ENCODE measurements at places on chromosomes 16 and 17. TPM values are rescaled to one million over a fixed set of nuclear protein-coding genes. Genes with fewer than 3 reads are reported as not detected.

CRYBA1 gene
- not detected for total RNA-seq

TPSG1 gene
- total RNA-seq = not detected

SRCIN1 gene
- 1.5 TPM for total RNA-seq

SLC16A11 gene
- not detected for total RNA-seq

- H3K36me3 ChIP-seq = no peaks in the 10 kb centered on the region
- peak; percentile 73 for DNase-seq
- peaks cover 21% of the 10 kb centered on the region for H3K4me1 ChIP-seq
- H3K27me3 ChIP-seq = peaks cover 22% of the 10 kb centered on the region
These were observed 3.8 kb upstream of the C1QL1 start for GRCh38 chr17:44971776-44972483.

DNA sequence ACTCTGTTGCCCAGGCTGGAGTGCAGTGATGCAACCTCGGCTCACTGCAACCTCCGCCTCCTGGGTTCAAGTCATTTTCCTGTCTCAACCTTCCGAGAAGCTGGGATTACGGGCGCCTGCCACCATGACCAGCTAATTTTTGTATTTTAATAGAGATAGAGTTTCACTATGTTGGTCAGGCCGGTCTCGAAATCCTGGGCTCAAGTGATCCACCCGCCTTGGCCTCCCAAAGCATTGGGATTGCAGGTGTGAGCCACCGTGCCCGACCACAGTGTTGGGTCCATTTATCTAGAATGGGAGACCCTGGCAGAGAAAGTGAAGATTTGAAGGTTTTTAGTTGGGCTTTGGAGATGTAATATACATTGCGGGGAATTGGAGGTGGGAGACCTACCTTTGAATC is 70.1 kb downstream of the SNX29 start:
- H3K4me1 ChIP-seq = no peaks in the 10 kb centered on the region
- no peak overlapping the region for H3K27ac ChIP-seq
- no peak overlapping the region for H3K4me3 ChIP-seq

GRCh38 chr17:299546-299945 is 53.1 kb downstream of the RPH3AL start:
- peaks cover 20% of the 10 kb centered on the region for H3K27me3 ChIP-seq
- H3K36me3 ChIP-seq = no peaks in the 10 kb centered on the region
- no peak overlapping the region for H3K27ac ChIP-seq
- no peaks in the 10 kb centered on the region for H3K4me1 ChIP-seq
- no peak overlapping the region for H3K4me3 ChIP-seq
- DNase-seq = no peak

DNA sequence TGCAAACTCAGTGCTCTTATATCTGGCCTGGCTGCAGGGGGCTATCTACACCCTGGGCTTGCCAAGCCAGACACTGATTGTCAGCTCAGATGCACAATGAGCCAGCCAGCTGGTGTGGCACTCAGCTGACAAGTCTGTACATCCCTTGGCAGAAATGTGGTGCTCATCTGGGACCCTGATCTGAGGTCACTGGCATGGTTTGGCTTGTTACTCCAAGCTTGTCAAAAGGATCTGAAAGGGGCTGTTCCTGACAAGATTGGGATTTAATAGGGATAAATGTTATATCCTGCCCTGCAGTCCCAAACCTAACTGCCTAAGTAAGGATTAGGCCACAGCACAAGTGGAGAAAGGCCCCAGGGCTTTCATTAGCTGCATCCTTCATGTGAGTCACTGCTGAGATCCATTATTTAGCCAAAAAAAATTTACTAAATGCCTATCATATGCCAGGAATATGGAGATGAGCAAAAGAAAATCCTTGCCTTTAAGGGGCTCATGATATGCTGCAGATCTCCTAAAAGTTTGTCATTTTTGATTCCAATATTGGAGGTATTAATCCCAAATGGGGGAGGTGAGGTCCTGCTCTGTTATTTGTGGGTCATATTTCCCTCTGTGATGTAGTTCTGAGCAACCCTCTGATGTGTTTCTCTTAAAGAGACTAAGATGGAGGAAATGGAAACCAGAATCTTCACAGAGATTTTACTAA is 6.3 kb downstream of the SLC6A2 start:
- no peak overlapping the region for H3K4me3 ChIP-seq
- no peaks in the 10 kb centered on the region for H3K36me3 ChIP-seq
- DNase-seq = no peak
- H3K4me1 ChIP-seq = no peaks in the 10 kb centered on the region

- no peaks in the 10 kb centered on the region for H3K4me1 ChIP-seq
- H3K27me3 ChIP-seq = no peaks in the 10 kb centered on the region
- no peak overlapping the region for H3K27ac ChIP-seq
These were observed 15.3 kb upstream of the CNOT1 start for GRCh38 chr16:58644765-58645487.

- no peak overlapping the region for H3K4me3 ChIP-seq
- H3K27me3 ChIP-seq = peaks cover 15% of the 10 kb centered on the region
- no peaks in the 10 kb centered on the region for H3K4me1 ChIP-seq
- no peak for DNase-seq
These were observed 46.8 kb downstream of the TMEM132E start for GRCh38 chr17:34626121-34626681.

DNA sequence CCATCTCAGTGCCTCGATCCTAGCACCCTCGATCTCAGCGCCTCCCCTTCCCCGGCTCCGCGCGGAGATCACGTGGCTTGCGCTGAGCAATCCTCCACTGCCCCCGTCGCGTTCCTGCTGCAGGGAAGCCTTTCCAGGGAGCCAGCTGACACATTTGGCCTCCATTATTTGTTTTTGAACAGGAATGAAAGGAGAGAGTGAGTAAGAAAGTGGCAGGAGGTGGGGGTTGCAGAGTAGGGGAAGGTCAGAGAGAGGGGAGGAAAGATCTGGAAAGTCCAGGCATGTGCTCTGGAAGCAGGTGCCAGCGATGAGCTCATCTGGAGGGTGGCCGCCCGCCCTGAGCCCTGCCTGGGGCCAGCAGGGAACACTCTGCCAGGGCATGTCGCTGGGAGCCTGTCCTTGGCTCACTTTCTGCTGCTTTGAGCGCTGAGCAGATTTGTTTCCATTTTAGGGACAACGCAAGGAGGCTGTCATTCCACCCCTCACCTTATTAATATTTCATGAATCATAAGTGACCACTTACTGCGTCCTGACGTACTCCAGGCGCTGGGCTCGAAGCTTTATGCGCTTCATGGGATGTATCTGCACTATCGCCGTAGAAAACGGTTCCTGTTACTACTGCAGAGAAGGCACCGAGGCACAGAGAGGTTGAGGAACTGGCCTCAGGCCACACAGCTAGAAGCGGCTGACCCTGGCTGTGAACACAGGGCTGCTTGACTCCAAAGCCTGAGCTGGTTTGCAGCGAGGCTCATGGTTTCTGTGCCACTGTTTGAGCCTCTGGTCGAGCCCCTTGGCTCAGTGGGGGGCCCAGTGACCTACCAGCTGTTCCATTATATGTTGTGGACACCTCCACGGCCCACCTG is 283.1 kb downstream of the SEC14L1 start:
- no peaks in the 10 kb centered on the region for H3K27me3 ChIP-seq
- peak overlapping the region; percentile 93 for H3K27ac ChIP-seq
- H3K4me3 ChIP-seq = no peak overlapping the region
- H3K4me1 ChIP-seq = peaks cover 98% of the 10 kb centered on the region

DNA sequence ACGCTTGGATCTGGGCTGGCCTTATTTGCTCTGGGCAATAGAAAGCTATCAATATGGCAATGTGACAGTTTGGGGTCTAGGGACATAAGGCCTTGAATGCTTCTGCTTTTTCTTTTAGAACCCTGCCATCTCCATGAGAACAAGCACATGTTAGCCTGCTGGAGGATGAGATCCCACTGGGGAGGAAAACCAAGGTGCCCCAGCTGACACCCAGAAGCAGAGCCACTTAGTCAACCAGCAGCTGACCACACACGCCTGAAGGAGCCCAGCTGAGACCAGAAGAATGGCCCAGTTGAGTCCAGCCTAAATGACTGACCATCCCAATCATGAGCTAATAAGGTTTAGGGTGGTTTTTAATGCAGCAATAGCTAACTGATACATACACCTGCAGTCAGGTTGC is 171.2 kb downstream of the AHSP start:
- H3K4me3 ChIP-seq = no peak overlapping the region
- peaks cover 7% of the 10 kb centered on the region for H3K4me1 ChIP-seq
- no peaks in the 10 kb centered on the region for H3K36me3 ChIP-seq
- DNase-seq = no peak
- H3K27ac ChIP-seq = no peak overlapping the region
